Omental fat pad (tissue), 4 donors: ENCODE measurements at places on chromosomes 16 and 17. TPM values are rescaled to one million over a fixed set of nuclear protein-coding genes. Genes with fewer than 3 reads are reported as not detected.

KRTAP4-1 gene
- total RNA-seq: not detected

FAM83G gene
- total RNA-seq: 19.9 TPM

FBXW10 gene
- total RNA-seq: 0.19 TPM

CLEC18C gene
- 0.63 TPM for total RNA-seq

CD300E gene
- 1.7 TPM for total RNA-seq
